Activated CD4-positive, alpha-beta T cell treated with anti-CD3 and anti-CD28 coated beads, Interleukin-2, amount 50 U/mL, for 4 hours (primary cell): ENCODE measurements at places on chromosomes 12 and 14.

DNA sequence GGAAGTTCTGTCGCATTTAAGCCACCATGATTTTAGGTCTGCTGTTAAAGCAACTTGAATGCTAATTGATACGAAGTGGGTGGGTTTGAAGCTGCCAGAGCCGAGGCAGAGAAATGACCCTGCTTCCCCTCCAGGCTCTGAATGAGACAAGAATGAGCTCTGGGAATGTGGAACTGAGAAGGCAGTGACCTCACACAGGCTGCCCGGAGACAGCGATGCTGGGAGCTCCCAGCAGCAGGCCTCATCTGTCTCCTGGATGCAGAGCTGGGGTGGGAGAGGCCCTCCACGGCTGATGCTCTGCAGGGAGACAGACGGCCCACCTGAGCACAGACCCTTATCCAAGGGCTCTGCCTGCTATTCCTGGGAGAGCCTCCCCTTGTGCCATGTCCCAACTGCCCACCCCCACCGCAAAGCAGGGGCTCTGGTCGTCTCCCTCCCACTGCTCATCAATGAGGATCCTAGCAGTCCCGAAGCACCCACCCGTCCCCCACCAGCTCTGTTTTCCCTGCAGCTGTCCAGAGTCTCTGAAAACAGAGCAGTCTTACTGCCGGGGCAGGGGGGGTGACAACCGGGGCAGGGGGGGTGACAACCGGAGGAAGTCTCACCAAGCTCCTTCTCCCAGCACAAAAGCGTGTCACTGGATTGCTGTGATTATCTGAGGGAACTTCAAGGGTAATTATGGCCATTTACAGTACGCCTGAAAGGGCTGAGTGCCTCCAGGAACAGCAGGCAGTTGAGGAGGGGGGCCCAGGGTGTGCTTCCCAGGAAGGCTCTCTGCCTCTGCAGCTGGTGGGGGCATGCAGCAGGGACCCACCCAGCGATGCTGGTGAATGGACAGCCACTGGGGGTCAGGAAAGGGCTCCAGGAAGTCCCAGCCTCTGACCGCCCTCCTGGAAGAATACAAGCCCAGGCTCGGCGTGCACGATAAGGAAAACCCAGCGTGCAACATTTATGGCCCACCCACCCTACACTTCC is 67.8 kb downstream of the CHGA start:
- no peak for DNase-seq

- no peak for DNase-seq
Measured at GRCh38 chr14:81772381-81772780, 238.7 kb upstream of the SEL1L start.

DNA sequence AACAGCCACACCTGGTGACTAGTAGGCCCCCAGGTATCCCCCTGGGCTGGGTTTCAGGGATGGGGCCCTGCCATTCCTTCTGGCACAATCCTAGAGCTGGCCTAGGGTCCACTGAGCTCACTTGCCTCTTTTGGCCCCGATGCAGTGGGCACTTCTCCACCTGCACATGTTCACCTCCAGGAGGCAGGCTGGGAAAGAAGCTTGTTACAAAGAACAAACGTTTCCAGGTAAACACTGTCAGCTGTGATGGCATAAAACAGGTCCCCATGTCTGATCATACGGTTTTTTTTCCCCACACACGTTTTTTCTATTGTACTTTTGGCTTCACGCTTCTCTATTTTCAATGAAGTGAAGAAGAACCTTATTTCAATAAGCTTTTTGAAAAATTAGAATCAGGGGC is 15.8 kb upstream of the HVCN1 start:
- no peak for DNase-seq

GRCh38 chr12:52474212-52474611 is 607 bp upstream of the KRT6C start:
- DNase-seq: no peak

DNA sequence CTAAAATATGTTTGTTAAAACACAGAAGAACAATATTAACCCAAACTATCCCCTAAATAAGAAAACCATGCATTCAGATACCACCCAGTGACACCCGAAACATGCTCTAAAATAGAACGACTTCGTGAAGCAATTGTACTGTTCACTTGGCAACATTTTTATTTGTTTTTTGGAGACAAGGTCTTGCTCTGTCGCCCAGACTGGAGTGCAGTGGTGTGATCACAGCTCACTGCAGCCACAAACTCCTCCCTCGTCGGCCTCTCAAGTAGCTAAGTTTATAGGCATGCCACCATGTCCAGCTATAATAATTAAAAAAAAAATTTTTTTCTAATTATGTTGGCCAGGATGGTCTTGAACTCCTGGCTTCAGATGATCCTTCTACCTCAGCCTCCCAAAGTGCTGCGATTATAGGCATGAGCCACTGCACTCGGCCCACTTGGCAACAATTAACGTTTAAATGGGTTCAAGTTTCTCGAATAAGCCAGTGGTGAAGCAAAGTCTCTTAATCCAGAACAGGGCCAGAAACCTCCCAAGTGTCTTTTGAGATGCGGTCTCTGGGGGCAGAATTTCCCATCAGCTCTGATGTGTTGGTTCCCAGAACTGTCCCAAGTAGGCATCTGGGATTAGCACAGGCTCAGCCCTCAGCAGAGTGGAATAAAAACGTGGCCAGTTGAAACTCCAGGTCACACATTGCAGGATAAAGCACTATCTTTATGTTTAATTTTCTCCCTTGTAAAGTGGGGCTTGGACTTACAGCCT is 74.5 kb downstream of the TMCC3 start:
- no peak for DNase-seq

- no peak for DNase-seq
Measured at GRCh38 chr12:4252601-4253000, 21.0 kb upstream of the CCND2 start.

GRCh38 chr12:122028165-122028904 is 6.7 kb downstream of the BCL7A start:
- DNase-seq: no peak

GRCh38 chr14:28754209-28754985 is 12.2 kb upstream of the FOXG1 start:
- DNase-seq: no peak

DNA sequence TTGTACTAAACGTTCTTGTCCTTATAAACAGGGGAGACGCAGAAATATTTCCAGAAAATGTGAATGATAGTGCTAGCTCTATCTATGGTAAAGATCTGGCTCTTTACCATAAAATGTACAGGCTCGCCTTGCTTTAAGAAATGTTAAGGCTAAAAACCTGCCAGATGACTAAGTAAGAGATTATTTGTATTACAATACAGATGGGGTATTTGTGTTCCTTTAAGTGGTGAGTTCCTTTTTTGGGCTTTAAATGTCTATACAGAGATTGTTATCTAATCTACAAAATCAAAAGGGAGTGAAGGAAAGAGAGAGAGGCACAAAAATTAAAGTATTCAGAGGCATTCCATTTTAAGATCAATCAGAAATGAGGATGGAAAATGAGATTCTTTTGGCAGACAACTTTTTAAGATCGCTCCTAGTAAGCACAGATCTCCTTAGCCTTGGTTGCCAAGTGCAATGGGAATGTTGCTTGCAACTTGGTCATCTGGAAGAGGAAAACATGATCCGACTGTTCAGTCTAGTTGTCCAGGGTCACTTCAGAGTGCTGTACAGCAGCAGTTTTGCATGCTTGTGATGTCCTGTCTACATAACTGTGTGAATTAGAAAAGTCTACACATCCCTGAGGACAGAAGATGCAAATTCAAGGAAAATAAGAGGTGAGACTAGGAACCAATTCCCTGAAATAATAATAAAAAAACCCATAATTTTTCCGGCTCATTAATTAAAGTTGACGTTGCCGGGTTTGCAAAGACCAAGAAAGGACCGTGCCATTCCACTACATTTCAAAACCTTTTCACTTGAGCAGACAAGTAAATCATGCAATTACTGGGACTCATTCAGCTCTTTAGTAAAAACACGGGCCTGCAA is 380.8 kb downstream of the EGLN3 start:
- DNase-seq: no peak

- no peak for DNase-seq
Measured at GRCh38 chr12:54140588-54141388, 48.0 kb downstream of the SMUG1 start.

- no peak for DNase-seq
Measured at GRCh38 chr12:26630546-26631027, 202.4 kb downstream of the ITPR2 start.

- no peak for DNase-seq
Measured at GRCh38 chr14:105492971-105493871, 2.2 kb downstream of the TEDC1 start.

DNA sequence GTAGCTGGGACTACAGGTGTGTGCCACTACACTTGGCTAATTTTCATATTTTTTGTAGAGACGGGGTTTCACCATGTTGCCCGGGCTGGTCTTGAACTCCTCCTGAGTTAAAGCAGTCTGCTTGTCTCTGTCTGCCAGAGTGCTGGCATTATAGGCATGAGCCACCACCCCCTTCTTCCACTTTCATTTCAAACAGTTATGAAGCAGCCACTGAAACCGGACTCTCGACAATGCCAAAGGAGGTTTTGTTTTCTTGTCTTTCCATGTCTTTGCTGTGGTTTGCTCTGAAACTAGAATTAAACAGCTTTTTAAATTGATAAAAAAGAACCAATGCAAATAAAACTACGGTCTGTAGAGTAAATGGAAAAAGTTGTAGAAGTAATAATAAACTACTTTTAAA is 30.4 kb downstream of the RAP1B start:
- DNase-seq: peak; percentile 28

- no peak for DNase-seq
Measured at GRCh38 chr14:69281450-69282169, 21.7 kb downstream of the GALNT16 start.

GRCh38 chr14:68513838-68514607 is 278.8 kb downstream of the ZFP36L1 start:
- DNase-seq: no peak

DNA sequence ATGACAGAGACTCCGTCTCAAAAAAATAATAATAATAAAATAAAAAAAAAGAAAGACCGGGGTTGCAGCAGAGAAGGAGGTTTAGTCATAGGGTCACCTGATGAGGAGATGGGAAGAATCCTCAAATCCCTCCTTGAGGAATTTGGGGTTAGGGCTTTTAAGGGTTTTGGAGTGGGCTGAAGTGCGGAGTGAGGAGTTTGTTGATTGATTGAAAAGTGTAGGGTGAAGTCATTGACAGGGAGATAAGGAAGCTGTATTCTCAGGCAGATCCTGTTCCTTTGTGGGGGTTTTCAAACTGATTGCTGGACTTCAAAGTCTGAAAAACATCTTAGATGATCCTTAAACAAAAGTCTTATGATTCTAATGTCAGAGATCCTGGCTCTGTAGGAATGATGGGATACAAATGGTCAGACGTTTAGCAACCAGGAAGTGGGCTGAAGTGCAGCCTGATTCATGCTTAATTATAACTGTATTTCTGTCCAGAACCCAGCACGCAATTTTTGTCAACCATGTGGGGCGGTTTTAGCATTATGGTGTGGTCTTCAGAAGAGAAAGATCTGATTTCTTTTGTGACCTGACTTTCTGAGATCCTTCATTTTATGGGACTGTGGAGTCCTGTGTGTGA is 16.0 kb downstream of the FNTB start:
- DNase-seq: no peak

- DNase-seq: no peak
Measured at GRCh38 chr12:58803908-58804307, 116.4 kb downstream of the LRIG3 start.

GRCh38 chr14:74048281-74048680 is 29.1 kb downstream of the BBOF1 start:
- no peak for DNase-seq

GRCh38 chr14:97299661-97300060 is 502.5 kb downstream of the VRK1 start:
- DNase-seq: peak; percentile 13

GRCh38 chr12:120438495-120439198 is 734 bp downstream of the COX6A1 start:
- DNase-seq: no peak

GRCh38 chr12:5789469-5789968 is 155.5 kb downstream of the ANO2 start:
- no peak for DNase-seq

DNA sequence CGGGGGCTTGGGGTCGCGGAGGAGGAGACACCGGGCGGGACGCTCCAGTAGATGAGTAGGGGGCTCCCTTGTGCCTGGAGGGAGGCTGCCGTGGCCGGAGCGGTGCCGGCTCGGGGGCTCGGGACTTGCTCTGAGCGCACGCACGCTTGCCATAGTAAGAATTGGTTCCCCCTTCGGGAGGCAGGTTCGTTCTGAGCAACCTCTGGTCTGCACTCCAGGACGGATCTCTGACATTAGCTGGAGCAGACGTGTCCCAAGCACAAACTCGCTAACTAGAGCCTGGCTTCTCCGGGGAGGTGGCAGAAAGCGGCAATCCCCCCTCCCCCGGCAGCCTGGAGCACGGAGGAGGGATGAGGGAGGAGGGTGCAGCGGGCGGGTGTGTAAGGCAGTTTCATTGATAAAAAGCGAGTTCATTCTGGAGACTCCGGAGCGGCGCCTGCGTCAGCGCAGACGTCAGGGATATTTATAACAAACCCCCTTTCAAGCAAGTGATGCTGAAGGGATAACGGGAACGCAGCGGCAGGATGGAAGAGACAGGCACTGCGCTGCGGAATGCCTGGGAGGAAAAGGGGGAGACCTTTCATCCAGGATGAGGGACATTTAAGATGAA is 630 bp downstream of the FOS start:
- DNase-seq: no peak

GRCh38 chr14:91154851-91155625 is 41.2 kb downstream of the DGLUCY start:
- DNase-seq: no peak

DNA sequence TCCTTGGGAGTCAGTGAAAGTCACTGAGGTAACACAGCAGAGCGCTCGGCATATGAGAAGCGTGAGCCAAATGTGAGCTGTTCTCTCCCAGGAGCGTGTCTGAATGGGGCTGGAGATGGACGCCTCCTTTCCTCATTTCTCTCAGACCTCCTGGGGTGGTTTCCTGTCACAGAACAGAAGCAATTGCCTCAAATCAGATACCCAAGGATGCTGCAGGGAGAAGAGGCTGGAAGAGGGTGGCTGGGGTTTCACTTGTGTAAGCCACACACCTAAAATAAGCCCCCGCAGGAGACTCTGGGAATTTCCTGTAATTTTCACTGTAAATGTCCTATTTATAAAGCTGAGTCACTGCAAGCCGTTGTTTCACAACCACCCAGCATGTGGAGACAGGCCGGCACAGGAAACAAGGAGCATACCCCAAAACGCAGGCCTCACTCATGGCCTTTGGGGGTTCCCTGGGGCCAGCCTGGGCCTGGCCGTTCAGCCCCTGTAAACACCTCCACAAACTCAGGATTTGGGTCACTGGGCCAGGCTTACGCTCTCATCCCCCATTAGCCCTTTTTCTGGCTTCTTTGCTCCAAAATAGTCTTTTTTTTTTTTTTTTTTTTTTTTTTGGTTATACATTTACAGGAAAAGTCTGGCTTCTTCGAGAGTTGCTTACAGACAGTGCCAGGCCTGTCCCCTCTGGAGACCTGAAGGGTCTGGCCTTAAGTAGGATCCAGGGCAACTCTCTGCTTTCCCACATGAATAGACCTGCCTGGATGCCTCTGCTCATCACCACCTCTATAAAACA is 55.3 kb downstream of the VCPKMT start:
- DNase-seq: peak; percentile 34

- no peak for DNase-seq
Measured at GRCh38 chr12:130054803-130055202, 107.5 kb upstream of the FZD10 start.
